ENCODE measurements at places on chromosomes 11 and 22.

DNA sequence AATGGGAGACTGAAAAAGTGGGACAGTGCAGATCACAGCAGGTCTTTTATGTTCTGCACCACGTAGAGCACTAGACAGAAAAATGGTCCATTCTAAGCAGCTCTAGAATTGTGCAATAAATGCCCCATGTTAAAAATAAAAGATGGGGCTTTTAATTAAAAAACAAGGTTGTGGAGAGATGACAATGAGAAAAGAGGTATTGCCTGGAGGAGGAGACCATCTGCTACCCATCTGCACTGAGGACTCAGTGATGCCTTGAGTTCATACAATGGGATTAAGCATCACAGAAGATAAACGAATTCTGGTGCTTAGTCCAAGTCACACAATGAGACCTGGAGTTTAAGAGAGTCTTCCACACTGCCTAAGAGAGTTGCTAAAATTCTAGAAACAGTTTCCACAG lies 73.6 kb downstream of the PAK1 start:
- no peak for DNase-seq

GRCh38 chr11:21895686-21896085 lies 297.2 kb upstream of the ANO5 start:
- no peak for DNase-seq

GRCh38 chr11:71114124-71114851 lies 138.1 kb downstream of the SHANK2 start:
- no peak for DNase-seq

GRCh38 chr11:42138454-42138853 lies 679.0 kb upstream of the LRRC4C start:
- no peak for DNase-seq

DNA sequence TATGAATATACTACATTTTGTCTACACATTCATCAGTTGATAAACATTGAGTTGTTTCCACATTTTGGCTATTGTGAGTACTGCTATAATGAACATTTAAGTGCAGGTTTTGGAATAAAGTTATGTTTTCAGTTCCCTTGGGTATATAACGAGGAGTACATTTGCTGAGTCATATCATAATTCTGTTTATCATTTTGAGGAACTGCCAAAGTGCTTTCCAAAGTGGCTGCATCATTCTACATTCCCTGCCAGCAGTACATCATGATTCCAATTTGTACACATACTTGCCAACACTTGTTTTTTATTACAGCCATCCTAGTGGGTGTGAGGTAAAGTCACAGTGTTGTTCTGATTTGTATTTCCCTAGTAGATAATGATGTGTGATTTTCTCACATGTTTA lies 1458.6 kb upstream of the TENM4 start:
- DNase-seq = peak; percentile 69

DNA sequence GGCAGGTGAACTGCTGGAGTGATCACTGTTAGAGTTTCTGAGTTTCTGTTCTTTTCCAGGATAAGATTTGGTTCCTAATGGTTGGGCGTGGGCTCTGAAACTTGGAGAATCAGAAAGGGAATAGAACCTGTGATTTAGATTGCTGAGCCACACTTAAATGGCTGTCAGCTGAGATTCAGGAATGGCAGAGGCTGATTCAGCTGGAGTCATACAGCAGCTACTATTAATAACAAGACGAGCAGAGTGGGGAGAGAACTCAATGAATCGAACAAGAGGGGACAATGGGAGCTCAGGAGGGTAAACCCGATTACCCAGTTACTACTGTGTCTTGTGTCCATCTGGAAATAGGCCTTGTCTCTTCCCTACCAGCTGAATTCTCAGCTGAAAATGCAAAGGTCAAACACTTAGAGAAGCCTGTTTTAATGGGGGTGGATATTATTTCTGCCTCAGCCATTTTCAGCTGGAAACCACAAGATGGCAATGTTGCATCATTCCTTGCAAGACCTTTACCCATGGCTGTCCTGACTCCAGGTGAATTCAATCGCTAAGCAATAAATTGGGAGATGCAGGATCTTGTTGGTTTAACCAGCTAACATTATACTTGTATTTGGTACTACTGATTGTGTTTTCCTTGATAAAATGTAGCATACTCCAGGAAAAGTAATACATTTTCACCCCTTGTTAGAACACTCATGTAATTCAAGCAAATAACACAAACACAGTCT lies 104.5 kb upstream of the RAG2 start:
- peak; percentile 71 for DNase-seq

DNA sequence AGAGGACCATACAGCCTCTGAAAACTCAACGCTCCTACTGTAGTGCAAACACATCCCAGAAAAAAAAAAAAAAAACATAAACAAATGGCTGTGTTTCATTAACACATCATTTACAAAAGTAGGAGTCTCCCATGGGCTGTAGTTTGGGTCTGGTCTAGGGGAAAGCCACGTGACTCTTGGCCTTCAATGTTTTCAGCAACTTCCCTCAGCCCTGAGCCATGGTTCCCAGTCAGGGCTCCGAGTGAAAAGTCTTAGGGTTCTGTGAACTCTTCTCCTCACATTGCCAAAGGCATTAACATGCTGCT lies 58.5 kb downstream of the CSNK2A3 start:
- DNase-seq = no peak

- DNase-seq = no peak
These were observed 121.5 kb downstream of the CEP164 start for GRCh38 chr11:117449111-117449693.

GRCh38 chr11:7673724-7674434 lies 579 bp upstream of the CYB5R2 start:
- peak; percentile 39 for DNase-seq

DNA sequence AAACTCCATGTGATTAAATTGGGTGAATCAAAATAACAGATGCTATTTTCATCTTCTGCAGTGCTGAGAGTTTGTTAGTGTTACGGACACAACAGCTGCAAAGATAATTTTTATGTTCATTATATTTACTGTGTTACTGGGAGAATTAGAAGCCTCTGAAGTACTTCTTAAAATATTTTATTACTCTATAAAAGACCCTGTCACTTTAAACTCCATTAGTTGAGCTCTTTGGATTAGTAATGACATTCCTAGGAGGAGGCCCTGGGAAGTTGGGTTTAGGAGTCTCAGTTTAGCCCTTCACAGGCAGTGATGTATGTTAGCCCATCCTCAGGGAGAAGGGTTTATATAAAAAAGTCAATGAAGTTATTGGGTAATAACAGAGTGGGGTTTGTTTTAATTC lies 596.7 kb downstream of the JRKL start:
- DNase-seq = no peak

GRCh38 chr11:56876621-56877275 lies 112.0 kb upstream of the OR5AK2 start:
- no peak for DNase-seq

DNA sequence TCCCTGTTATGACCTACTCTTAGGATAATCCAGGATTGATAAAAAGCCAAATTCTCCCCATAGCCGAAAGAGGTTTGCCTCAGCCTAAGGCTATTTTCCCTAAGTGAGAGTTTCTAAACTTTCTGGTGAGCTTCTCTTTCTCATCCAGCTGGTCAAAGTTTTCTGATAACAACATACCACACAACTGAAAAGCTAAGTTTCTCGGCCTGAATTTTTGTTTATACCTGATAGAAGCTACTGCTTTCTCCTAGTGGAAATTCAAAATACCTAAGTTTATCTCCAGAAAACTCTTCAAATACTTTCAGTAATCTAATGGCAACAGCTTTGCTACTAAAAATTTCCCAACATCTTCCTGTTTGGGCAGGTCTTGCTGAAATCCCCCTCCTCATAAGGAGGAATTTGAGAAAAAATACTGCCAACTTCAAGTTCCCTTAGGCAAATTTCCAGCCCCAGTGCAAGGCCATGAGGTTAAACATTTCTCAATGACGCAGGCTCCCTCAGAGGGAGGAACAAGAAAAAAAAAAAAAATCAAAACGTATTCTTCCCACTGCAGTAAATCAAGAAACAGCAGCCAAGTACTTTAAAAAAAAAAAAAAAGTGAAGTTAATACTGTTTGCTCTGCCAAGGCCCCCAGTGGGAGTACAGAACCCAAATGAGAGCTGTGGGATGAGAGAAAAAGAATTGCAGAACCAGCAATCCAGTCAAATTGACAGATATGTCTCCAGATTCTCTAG lies 127.0 kb downstream of the MRTFA start:
- DNase-seq = no peak

DNA sequence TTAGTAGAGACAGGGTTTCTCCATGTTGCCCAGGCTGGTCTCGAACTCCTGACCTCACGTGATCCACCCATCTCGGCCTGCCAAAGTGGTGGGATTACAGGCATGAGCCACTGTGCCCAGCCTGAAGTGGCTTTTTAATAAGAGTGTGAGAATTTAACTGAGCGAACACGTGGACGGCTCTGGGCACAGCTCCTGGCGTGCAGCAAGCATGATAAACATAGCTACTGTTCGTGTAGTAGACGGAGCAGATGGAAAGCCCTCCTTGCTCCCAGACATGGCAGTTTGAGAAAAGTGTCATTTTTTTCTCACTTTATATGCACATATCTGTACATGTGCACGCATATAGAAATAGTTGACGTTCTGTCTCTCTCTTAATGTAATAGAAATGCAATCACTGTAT lies 7.0 kb downstream of the EMID1 start:
- no peak for DNase-seq

DNA sequence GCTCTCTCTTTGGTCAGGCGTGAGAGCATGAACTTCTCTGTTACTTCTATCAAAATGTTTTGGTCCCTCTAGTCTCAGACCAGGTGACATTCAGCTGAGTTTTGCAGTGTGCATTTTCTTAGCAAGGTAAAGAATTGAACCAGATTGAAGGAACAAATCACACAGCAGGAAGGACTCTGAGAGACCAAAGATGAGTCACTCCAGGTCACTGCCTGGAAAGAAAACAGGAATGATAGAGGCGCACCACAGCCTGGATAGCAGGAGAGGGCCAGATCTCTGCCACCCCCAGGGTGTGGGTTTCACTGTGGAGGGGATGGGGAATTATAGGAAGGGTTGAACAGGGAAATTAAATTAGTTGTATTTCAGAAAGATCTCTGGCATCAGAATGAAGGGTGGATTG lies 788.3 kb downstream of the NTM start:
- no peak for DNase-seq

DNA sequence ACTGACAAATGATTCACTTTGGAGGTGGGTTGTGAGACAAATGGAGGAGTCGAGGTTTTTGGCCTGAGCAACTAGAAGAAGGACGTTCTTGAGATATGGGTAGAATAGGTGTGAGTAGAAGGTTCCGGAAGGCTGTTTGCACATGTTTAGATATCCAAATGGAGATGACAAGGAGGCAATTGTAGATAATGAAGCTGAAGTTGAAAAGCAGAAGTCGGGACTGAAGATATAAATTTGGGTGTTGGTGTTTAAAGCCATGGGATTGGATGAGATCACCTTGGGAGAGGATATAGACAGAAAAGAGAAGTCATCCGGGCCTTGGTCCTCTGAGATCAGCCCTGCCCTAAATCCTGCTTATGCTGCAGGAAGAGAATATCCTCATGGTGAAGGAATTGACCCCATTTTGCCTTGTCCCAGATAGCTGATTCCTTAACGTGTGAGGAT lies 75.5 kb upstream of the CD44 start:
- no peak for DNase-seq

- DNase-seq = no peak
These were observed 81.3 kb upstream of the CADM1 start for GRCh38 chr11:115585361-115586024.

DNA sequence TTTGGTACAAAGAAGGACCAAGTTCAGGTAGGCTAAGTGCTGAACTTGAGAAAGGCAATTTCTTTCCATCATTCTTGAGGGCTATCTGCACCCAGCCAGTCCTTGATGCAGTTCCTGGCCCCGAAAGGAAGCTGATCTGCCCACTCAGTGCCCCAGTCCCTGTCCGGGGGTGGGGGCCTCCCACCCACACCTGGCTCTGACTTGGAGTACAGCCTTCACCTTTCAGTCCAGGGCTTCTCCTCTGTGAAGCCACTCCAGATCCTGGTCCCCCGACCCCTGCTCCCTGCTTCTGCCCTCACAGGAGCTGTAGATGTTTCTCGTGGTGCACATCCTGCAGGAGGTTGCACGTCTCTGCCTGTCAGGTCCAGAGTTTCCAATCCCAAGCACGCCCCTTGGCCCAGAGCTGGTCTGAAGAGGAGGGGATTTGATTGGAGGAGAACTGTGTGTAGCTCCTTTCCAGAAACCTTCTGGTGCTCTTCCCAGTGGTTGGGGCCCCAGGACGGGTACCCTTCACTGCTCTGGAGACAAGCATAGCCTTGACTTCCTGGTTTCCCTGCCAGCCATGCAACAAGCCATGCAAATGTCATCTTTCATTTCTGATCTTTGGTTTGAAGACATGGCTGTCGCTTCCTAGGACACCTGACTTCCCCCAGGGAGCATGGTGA lies 75.3 kb downstream of the BCR start:
- no peak for DNase-seq

- no peak for DNase-seq
These were observed 70.1 kb upstream of the LDLRAD3 start for GRCh38 chr11:35873721-35874120.

DNA sequence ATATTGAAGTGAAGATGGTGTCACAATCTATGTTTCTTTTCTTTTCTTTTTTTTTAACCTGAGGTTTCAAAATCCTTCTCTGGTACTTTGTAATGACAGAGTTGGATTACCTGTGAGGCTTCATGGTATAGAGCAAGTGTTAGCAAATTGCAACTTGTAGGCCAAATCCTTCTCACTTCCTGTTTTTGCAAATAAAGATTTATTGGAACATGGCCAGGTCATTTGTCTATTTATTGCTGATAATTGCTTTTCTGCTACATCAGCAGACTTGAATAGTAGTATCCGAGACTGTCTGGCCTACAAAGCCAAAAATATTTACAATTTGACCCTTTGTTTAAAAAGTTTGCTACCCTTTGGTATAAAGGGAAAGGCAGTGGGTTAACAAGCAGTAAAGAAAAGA lies 1059.4 kb upstream of the CCDC90B start:
- DNase-seq = peak; percentile 10

DNA sequence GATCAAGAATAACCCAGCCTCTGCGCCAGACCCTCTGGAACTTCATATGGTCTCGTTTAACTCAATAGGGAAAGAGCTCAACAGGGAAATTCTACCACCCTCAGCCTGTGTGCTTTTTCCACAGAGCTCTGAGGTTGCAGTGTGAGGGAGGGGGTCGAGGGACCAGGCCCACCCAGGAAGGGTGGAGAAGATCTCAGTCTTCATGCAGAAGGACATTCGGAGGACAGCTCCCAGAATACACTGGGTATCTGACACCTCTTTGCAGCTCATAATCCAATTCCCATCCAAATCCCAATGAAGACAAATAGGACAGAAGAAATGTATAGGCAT lies 56.6 kb downstream of the ST14 start:
- no peak for DNase-seq

- no peak for DNase-seq
These were observed 12.5 kb upstream of the MUC6 start for GRCh38 chr11:1049071-1049405.

DNA sequence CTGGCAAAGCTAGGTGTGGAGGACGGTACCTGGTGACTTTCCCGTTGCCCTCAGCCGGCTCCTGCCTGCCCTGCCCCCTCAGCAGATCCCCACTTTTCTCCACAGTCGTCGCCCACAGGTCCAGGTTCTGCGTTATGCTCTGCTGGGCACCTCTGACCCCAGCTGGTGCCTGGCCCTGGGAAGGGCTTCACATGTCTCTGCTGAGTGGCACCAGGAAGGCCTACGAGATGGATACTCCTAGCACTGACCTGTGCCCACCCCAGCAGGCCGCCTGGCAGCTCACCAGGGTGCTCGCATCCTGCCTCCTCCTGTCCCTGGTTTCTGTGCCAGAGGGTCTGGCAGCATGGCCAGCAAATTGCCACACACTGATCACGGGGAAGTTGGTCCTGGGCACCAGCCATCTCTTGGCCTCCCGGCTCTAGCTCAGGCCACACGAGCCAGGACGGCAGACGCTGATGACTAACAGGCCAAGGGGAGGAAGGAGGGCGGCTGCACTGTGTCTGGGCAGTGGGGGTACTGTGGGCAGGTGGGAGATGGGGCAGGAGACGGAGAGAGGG lies 13.8 kb downstream of the CARS1 start:
- no peak for DNase-seq
